ENCODE measurements at places on chromosomes 2 and 18.

DNA sequence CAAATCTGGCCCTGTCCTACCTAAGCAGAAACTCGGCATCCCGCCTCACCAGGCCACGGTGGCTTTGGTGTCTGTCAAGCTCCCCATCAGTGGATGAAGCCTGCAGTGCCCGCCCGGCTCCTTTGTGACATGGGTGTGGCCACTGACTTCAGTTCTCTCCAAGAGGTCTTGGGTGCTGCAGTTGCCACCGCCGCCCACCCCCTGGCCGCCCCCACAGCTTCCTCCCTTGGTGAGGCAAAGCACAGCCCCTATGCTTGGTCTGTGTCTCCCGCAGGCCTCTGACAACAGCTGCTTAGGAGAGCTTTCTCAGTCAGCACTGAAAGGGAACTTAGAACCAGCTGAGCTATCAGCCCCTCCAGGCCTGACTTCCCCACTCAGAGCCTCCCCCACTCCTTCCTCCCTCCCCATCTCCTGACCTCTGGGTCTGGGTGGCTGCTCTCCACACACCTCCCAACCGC, 22.9 kb upstream of the GPR55 start:
- DNase-seq = no peak

- no peak for DNase-seq
Measured at GRCh38 chr2:84844141-84844540, 36.7 kb downstream of the TRABD2A start.

DNA sequence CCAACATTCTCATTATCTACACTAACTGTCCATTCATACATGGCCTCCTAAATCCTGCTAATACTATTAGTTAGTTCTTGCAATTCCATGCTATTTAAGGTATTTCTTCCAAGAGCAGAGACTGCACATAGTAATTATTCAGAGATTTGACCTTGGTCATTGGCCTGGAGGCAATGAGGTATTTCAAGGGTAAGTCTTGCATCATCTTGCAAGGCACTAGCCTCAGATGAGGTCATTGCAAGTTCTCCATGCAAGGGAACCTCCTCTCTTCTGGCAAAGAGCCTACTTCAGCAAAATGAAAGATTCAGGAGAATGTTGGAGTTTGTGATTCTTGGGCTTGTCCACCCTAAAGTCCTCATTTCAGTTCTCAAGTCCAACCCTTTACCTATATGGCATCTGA, 48.5 kb upstream of the IKZF2 start:
- DNase-seq = no peak

GRCh38 chr2:28635191-28635611, 116.4 kb upstream of the PPP1CB start:
- DNase-seq = no peak

DNA sequence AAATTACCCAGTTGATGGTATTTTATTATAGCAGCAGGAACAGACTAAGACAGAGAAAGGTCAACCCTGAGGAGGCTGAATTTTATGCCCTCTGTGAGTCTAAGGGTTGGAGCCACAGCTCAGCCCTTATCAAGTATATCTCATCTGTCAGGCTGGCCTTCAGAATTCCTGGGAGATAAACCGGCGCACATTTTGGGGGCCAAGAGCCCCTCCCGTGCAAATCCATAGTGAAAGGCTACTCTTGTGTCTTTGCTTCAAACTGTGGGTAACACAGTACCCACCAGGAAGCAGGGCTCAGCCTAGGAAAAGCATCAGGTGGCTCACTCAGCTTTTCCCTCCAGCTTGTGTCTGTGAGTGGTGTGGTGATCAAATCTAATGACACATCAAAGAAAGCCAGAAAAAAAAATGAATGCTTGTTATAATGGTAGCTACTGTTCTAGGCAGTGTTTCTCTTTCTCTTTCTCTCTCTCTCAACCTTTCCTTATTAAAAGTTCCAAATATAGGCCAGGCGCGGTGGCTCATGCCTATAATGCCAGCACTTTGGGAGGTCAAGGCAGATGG, 25.0 kb upstream of the ASXL2 start:
- DNase-seq = no peak

DNA sequence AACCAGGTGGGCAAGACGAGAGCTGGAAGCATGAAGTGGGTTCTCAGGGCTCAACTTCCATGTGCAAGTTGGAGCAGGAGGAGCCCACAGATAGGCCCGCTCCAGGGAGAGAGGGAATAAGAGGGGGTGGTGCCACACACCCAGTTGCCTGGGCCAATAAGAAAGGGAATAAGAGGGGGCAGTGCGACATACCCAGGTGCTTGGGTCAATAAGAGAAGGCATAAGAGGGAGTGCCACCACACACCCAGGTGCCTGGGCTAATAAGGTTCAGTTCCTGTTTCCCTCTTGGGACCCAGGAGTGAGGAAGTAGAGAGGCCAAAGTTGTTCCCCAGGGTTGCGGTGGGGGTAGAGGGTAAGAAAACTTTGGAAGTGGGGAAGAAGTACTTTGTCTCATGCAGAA, 127.5 kb downstream of the LAMA3 start:
- DNase-seq = no peak

DNA sequence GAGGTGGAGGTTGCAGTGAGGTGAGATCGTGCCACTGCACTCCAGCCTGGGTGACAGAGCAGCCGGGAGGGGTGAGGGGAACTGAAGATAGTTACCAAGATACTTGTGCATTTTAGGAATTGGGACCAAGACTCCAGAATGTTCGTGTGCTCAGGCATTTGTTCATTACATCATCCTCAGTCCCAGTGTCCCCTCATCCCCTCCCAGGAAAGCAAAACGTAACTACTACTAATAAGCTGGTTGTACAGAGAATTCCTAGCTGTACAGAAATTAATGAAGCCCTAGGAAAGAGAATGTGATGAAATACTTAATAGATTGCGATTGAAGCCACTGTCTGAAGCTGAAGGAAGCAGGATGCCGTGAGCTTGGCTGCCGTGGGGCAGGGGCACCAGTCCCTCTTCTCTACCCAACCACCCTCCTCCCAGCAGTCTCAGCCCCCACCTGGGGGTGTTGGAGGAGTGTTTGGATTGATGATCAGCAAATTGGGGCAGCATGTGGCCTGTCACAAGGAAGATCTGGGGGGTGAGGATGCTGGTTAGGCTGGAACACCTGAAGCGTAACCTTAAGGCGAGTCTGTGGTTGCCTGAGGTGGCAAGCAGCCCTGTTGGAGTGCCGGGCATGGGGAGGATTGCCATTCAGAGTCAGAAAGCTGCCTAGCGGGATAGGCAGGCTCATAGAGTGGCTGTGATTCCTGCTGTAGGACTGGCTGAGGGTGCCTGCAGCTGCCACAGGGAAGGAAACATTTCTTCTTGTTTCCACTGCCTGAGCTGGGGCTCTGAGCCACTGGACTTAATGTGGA, 140.9 kb downstream of the SH3RF3 start:
- DNase-seq = no peak

DNA sequence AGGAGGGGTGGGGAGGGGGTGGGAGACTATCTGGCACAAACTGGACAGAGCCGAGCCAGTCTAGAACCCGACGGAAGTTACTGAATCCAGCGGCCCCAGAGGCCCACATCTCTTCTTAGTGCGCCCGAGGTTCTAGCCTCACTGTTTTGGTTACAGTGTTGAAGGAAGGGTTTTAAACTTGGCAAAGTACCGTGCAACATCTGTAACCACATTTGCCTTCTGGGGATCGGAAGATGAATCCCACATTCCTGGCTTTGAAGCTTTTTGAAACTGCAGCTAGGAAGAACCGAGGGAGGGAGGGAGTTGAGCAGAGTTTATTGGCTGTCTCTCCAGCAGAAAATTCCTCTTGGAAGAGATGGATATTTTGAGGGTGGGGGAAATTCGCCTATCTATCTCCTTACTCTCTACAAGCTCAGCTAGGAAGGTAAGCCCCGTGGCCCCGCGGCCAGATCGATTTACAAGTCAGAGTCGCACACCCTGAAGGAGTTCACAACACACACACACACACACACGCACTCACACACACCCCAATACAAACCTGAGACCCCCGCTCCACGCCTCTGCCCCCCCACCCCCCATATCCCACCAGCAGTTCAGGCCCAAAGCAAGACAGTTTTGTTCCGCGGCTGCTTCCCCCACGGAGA, 1.0 kb downstream of the ACVR1 start:
- peak; percentile 35 for DNase-seq

DNA sequence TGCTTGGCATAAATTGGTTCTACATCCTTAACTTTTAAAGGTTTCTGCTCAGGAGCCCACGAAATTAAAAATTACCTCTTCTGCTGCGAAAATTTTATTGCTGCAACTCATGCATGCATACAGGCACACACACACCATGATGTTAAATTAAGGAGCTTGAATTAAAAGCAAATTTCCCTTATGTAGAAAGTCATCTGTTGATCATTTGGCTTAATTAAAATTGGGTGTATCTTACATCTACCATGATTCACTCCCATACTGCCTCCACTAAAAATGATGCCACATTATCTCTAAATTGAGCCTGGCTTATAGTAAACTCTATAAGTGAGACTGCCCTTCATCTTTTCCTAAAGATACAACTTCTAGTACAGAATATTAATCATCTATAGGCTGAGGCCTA, 145.4 kb downstream of the NCK2 start:
- DNase-seq = no peak

GRCh38 chr18:8625461-8626092, 16.3 kb downstream of the RAB12 start:
- DNase-seq = no peak

GRCh38 chr18:13308369-13308768, 89.8 kb downstream of the LDLRAD4 start:
- DNase-seq = no peak

DNA sequence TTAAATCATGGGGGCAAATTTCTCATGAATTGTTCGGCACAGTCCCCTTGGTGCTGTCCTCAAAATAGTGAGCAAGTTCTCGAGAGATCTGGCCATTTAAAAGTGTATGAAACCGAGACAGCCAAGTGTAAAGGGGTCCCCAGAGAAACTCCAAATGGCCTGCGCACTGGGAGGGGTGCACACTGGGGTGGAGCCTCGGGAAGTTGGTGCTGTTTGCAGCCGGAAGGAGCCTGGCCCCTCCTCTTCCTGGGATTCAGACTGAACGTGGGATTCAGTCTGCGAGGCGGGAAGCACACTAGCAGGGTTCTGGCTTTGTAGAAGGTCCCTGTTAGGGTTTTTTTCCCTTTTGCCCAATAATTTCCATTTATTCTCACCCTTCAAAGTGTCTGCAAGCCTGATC, 48.8 kb downstream of the RABL2A start:
- no peak for DNase-seq

- DNase-seq = no peak
Measured at GRCh38 chr18:50560681-50561629, 1.1 kb downstream of the MAPK4 start.

DNA sequence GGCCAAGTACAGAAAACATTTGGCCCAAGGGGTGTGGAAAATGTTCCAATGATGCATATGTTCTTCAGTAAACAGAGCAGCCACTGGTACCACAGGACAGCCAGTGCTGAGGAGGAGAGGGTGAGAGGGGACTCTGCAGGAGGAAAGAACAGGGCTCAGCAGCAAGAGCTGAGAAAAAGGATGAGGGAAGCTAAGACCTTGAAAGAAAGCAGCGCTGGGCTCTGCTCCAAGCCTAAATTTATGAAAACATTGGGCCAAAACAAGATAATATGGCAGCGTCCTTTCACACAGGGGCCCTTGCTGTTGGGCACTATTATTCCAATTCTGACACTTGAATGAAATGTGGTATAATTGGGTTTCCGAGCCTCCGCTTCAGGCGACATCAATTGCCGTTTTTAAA, 939.0 kb upstream of the FANCL start:
- DNase-seq = no peak

GRCh38 chr2:240453461-240454105, 18.1 kb downstream of the GPC1 start:
- DNase-seq = no peak

GRCh38 chr2:234694244-234695013, 197.5 kb upstream of the ARL4C start:
- no peak for DNase-seq

DNA sequence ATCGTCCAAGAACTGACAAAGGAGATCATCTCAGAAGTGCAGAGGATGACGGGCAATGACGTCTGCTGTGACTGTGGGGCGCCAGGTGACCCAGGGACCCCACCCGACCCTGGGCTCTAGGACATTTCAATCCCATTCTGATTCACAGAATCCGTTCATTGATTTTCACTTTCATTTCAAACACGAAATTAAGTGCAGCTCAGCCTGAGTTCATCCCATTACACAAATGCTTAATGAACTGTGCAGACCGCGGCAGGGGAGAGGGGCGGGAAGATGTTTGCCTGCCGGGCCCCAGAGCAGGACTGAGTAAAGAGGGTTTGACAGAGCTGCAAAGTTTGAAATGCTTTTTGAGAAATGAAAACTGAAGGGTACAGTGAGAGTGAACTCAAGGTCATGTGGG, 67.1 kb downstream of the ITGB1BP1 start:
- DNase-seq = no peak

GRCh38 chr18:42176599-42176998, 221.6 kb downstream of the PIK3C3 start:
- DNase-seq = no peak

- DNase-seq = no peak
Measured at GRCh38 chr2:54382601-54383000, 73.5 kb upstream of the SPTBN1 start.

DNA sequence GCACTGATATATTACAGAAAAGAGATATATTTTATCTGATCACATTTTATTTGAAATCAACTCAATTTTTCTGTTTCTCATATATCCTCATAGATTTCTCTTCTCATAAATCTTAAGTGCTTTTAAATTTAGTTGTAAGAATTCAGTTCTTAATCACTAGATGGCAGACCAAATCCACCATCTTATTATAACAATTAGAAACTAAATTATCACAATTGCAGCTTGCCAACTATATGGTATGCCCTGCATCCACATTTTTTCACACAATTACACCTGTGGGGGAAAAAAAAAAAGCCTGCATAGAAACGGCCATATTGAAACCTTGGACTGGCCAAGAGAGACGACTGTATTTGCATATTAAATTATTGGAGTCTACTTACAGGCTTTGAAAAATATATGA, 64.4 kb downstream of the COL5A2 start:
- DNase-seq = no peak

DNA sequence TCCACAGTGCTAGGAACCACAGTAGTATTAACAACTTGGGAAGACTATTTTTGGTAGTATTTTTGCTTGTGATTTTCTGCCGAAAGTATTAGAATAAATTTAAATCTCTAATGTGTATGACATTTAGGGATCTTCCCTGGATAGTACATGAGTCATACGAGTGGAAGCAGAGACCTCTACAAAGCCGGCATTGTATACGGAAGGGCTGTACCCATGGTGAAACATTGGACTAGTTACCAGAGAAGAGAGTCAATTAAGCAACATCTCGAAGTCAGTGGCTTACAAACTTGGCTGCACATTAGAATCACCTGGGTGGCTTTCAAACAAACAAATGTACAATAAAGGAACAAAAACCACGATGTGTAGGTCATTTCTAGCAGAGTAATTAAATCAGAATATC, 1131.7 kb upstream of the LRRTM1 start:
- no peak for DNase-seq
